Breast epithelium (tissue), 4 donors: ENCODE measurements at places on chromosomes 1 and 21. TPM values are rescaled to one million over a fixed set of nuclear protein-coding genes. Genes with fewer than 3 reads are reported as not detected.
A peak's percentile ranks its signal among the peaks of the same experiment; 100 is the strongest.

GRCh38 chr1:116573431-116574095 lies 2.7 kb upstream of the CD58 start:
- no peak for DNase-seq

DNA sequence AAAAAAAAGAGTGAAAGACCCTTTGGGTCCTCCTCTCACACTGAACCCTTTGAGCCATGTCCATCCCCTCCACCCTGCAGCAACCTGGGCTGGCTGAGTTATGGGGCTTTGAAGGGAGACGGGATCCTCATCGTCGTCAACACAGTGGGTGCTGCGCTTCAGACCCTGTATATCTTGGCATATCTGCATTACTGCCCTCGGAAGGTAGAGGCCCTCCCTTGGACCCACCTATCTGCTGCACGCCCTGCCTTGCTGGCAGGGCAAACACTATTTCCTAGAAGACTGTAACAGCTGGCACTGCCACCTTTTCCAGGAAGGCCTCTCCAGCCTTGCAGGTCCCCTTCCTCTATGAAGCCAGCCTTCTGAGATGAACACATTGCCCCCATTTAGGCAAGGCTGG lies 1.1 kb downstream of the SLC50A1 start:
- no peak for DNase-seq

The RXFP4 gene
- not detected for total RNA-seq

DNA sequence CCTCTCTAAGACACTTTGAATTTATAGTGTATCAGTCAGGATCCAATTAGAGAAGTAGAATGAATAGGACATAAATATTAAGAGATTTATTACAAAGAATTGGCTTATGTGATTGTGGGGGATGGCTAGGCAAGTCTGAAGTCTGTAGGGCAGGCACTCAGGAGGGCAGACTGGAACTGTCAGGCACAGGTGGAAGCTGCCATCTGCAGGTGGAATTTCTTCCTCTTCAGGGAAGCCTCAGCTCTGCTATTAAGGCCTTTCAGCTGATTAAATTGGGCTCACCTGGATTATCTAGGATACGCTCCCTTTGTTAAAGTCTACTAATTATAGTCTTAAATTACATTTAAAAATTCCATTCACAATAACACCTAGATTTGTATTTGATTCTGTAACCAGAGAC lies 92.0 kb upstream of the HAO2 start:
- no peak for DNase-seq

The OPTC gene
- not detected for total RNA-seq

GRCh38 chr1:160713161-160713560 lies 1.5 kb upstream of the CD48 start:
- no peak for DNase-seq

The BRINP3 gene
- 0.29 TPM for total RNA-seq

- no peak for DNase-seq
Measured at GRCh38 chr1:237799762-237800474, 90.8 kb downstream of the ZP4 start.

The S100A7 gene
- total RNA-seq = not detected

GRCh38 chr1:108512239-108513043 lies 47.5 kb upstream of the EEIG2 start:
- no peak for DNase-seq

The MAD2L2 gene
- 47.7 TPM for total RNA-seq

DNA sequence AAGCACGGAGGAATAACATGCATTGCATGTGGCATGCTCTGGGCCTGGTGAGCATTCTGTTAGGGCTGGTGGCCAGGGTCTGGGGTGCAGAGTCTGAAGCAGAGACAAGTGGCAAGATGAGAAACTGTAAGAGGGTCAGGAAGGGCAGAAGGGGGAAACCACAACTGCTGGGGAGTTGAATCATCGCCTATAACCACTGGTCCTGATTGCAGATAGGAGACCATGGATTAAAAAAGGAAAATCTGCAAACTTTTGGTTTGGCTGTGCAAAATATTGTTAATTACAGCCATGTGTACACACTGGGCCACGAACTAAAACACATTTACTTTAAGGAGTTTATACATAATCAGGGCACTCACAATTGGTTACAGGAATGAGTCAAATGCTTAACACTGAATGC lies 76.6 kb downstream of the TGFBR3 start:
- DNase-seq = no peak

DNA sequence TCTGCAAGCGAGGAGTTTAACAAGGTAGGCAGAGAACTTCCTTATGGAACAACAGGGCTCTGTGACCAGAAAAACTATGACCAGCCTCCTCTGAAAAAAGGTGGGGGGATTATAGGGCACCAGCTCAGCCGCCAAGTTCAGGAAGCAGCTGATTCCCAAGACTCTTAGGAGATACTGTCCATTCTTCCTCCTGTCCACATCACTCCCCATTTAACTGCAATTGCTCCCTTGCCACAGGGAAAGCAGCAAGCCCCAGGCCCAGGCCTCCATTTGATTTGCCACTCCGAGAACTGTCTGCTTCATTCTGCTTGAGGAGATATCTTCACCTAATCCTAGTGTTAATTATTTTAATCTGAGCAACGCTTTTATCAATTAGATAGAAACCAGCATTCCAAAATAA lies 254.3 kb downstream of the ZNF648 start:
- no peak for DNase-seq

The ZNF695 gene
- total RNA-seq = 1.0 TPM

- no peak for DNase-seq
Measured at GRCh38 chr1:201039876-201040275, 16.4 kb upstream of the KIF21B start.

DNA sequence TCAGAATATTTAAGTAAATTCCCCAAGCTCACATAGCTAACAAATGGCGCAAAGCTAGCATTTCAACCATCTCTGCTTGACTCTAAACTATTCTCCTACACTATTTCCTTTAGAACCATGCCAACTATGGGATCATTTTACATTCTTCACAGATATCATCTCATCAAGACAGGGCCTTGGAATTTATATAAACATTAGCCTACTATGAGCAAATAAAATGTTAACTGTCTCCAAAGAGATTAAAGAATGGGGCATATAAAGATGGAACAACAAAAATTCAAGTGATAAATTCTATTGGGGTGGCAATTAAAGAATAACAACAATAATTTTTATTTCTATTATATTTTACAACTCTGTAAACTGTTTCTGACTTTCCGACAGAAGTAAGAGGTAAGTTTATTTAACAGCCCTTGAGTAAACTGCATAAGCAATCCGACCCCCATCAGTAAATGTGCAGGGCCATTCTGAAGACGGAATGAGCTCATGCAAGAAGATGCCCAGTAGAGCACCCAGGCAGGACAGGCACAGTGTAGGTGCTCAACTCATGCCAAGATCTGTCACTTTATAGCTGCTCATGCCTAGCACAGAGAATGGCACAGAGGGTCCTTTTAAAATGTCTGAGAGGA lies 261.9 kb downstream of the VAV3 start:
- DNase-seq = no peak

DNA sequence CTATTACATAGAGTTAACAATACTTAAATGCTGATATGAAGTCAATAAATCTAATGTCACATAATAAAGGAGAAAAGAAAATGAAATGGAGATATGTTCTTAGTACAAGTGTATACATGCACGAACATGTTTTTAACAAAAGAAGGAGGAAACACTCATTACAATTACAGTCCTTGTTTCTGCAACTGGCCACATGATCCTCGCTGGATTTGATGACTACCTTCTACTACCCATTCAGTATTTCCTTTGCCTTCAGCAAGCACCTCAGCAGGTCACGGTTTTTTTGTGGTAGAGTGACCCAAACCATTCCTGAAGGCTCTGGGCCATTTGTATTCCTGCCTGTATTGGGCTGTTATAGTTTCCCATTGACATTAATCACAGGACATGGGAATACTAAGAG lies 172.8 kb upstream of the CXADR start:
- no peak for DNase-seq

The ILDR2 gene
- not detected for total RNA-seq

DNA sequence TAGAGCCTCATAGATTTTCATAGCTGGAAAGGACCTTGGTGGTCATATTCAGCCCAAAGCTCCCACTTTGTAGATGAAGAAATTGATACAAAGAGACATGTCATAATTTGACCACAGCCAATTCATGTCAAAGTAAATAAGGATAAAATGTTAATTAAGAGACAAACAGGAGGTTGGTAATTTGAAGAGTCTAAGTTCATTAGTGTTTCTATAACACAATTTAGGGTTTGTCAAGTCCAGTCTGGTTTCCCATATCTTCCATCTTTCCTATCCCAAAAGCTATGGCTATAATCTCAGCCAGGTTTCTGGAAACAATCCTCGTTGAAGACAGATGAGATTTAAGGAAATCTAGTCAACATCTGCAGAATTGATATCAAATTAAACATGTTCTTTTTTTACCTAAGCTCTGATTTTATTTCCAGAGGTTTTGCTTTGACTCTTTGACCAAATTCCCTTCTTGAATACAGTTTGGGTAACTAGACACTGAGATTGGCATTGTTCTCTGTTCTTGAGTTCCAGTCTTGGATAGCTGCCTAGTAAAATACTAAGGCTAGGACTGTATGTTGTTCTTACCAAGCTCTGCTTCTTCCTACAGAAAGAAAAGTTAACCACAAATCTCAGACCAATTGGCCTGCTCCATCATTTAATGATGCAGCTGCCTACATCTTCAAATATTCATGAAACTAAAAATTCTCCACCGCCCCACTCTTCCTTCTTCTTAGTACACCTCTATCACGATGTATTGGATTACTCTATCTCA lies 62.0 kb downstream of the SLC44A5 start:
- no peak for DNase-seq

- no peak for DNase-seq
Measured at GRCh38 chr1:174194461-174194860, 35.1 kb downstream of the RABGAP1L start.

The ADAMTS5 gene
- 34.4 TPM for total RNA-seq

GRCh38 chr1:10185759-10186158 lies 24.6 kb upstream of the KIF1B start:
- no peak for DNase-seq

DNA sequence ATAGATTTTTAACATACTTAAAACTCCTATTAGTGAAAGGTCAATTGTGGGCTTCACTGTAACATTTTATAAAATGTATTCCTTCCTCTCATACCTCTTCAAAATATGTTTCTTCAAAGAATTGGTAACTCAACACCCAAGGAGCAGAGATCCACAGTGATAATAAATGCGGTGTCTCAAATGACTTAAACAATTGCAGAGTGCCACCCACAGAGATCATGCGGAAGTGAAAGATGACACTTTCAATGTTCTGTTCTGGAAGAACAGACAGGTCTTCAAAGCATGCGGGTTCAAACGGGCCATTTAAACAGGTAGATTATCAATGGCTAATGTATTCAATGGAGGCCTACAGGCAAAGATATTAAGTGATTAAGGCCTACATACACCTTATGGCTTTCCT lies 157.0 kb upstream of the GREM2 start:
- DNase-seq = no peak

DNA sequence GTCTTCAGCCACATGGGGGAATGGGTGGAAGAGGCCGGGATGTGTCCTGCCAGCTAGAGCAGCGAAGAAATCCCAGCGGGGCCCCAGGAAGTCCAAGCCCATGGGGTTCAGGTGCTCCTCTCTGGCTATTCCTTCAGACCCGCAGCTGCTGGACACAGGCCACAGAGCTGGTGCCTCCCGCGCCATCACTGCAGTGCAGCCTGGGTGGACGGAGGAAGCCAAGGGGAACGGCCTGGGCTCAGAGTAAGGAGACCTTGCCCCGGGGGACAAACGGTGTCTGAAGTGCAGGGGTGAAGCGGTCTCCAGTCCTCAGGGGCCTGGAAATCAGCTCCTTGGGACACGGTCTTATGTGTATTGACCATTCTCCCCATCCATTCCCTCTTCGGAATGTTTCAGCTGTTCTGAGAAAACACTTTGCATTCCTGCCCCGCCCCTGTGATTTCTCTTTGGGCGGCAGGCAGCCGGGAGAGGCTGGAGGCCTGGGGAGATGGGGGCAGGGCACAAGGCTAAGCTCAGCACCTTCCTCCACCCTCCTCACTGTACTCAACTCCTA lies 18.4 kb downstream of the MTHFR start:
- peak; percentile 72 for DNase-seq

GRCh38 chr1:1243807-1244191 lies 2.7 kb downstream of the C1QTNF12 start:
- no peak for DNase-seq

The IL10 gene
- 5.3 TPM for total RNA-seq

The FAM89A gene
- 39.0 TPM for total RNA-seq

DNA sequence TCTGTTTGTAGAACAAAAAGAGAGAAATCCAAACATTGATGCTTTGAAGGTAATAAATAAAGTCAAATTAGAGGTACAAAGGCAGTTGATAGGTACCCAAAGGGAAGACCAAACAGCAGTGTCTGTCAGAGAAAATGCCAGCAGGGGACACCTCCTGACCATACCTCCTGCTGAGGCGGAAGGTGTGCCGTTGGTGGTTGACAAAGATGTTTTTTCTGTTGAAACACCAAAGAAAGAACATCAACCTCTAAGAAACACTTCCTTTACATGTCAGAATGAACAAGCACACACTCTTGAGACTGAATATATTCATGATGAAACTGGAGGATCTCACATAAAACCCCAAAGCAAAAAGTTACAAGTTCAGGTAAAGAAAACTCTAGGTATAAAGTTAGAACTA lies 128.3 kb downstream of the MACF1 start:
- no peak for DNase-seq

GRCh38 chr1:38083541-38083940 lies 36.9 kb upstream of the POU3F1 start:
- no peak for DNase-seq

The RIMKLA gene
- total RNA-seq = 0.66 TPM

DNA sequence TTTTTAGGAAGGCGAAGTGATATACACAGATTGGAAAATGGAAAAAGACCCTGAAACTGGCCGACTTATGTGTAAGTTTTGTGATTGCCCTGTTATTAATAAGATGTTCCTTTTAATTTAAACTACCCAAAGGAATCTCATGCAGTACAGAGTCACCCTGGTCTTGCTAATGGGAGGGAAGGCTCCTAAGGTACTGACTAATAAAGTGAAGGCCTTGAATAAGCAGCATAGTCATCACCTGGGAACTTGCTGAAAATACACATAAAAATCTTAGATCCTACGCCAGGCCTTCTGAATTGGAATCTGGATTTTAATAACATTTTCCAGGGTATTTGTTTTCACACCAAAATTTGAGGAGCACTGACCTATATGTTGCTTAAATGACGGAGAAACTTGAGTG lies 73.4 kb upstream of the MCOLN3 start:
- DNase-seq = no peak

GRCh38 chr1:52209429-52209828 lies 67.5 kb downstream of the ZFYVE9 start:
- no peak for DNase-seq

GRCh38 chr1:61158591-61158990 lies 76.2 kb downstream of the NFIA start:
- DNase-seq = no peak

- DNase-seq = no peak
Measured at GRCh38 chr1:8423269-8423691, 105.4 kb downstream of the SLC45A1 start.

The C1orf87 gene
- not detected for total RNA-seq

GRCh38 chr1:33656467-33657005 lies 184.1 kb downstream of the ZSCAN20 start:
- DNase-seq = no peak

The IGSF5 gene
- total RNA-seq = 0.73 TPM

GRCh38 chr1:1528301-1529267 lies 11.8 kb downstream of the TMEM240 start:
- DNase-seq = no peak
